AG04450 (cell line): ENCODE measurements at places on chromosomes 5 and 9.

GRCh38 chr9:135242406-135242805 is 154.9 kb downstream of the OLFM1 start:
- no peak for DNase-seq

- DNase-seq = no peak
These were observed 188.9 kb upstream of the RPS23 start for GRCh38 chr5:82466986-82467561.

- peak; percentile 8 for DNase-seq
These were observed 142.0 kb downstream of the FAM114A2 start for GRCh38 chr5:153896701-153897100.

DNA sequence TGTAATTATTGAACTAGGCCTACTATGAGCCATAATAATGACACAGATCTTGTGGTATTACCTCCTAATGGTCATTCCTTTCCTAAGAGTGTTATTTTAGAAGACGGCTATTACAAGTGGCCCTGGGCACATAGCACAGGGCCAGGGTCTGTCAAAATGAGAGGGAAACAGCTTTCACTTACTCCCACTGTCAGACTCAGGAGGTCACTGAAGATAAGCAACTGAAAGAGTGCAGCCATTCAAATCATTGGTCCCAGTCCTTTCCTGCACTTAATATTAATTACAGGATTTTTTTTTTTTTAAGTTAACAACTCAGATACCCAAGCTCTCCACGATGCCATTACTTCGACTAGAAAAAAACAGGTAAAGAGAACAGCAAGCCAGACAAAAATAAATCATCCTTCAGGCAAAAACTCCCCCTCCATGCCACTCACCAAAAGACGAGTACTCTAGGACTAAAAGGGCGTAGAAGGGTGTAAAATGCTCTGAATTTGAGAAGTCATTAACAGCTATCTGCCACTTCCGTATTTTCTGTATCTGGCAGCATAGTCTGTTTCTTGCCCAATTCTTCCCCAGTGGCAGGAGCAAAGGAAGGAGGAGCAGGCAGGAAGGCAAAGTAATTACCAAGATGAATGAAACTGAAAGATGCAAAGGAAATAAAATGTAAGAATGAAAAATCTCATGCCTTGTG is 87.4 kb downstream of the ZNF608 start:
- no peak for DNase-seq

DNA sequence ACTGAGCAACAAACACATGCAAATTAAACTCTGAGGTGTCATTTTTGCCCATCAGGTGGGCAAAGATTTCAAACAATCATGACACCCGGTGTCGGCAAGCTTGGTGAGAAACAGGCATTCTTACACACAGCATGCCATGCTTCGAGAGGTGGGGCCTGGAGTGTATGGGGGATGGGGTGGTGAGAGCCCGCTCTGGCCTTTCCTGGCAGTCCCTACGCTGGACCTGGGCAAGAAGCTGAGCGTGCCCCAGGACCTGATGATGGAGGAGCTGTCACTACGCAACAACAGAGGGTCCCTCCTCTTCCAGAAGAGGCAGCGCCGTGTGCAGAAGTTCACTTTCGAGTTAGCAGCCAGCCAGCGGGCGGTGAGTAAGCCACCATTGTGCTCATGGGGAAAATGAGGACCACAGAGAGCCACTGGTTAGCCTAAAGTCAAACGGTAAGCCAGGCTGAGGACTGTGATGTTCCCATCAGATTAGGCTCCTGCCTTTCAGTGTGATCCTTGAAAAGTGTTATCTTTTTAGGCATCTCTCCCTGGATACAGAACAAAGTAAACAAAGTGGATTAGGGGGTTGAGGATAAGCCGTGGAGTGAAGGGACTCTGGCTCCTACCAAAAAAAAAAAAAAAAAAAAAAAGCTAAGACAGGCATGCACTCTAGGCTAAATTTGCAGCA is 9.4 kb downstream of the MYOZ3 start:
- no peak for DNase-seq

DNA sequence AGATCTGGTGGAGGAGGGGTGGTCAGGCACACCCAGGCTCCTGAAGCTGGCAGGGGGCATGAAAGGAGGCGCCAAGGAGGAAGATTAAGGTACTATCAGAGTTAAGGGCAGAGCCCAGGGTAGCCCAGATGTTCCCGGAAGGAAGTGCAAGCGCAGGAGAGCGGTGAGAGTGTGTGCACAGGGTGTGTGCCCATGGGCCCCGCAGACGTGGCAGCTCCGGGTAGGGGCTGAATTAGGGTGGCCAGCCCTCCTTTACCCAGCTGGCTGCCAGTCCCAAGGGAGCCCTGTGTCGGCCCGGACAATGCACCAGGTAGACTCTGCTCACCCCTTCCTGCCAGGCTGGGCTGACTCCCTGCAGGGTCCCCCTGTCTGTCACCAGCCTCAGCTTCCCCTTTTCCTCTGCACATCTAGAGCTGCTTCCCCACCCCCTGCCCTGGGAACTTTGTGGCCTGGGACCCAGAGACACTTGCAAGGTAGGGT is at the start of gene SMIM33:
Gene SMIM33, plus strand, starts transcription at position 184 of the 480 bp plus-strand sequence. Its CDS starts 118 bp downstream, at position 302.
- no peak for DNase-seq

DNA sequence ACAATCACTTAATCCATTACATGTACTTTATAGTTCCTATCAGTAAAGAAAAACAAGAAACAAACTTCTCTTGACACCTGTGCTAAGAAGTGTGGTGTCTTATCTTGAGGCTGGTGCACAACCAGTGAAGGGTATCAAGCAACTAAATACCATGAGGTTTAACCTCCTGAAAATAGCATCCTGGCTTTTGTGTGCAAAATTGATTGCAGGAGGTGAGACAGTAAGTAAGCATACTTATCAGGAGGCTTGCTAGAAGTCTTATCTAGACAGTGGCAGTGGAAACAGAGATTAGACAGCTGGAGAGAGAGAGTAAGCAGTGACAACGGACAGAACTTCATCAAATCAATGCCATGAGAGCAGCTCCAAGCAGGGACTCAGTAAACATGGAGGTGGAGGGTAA is 730.3 kb downstream of the DNAH5 start:
- DNase-seq = no peak

DNA sequence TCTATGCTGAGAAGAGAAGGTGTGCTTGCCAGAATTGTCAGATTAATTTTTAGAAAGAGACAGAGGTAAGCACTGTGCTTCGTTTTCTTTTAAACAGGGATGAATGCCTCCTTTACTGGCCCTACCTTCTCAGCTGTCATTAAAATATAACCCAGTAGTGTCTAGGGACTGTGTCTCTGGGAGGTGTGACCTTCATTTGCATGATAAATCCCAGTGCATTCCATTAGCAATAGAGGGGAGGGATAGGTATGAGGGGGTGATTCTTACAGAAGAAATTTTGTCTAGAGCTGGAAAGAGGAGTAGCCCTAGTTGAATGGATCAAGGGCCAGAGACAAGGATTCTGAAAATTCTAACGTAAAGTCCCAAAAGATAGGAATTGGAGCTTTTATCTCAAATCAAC is 351.5 kb downstream of the BNC2 start:
- no peak for DNase-seq

DNA sequence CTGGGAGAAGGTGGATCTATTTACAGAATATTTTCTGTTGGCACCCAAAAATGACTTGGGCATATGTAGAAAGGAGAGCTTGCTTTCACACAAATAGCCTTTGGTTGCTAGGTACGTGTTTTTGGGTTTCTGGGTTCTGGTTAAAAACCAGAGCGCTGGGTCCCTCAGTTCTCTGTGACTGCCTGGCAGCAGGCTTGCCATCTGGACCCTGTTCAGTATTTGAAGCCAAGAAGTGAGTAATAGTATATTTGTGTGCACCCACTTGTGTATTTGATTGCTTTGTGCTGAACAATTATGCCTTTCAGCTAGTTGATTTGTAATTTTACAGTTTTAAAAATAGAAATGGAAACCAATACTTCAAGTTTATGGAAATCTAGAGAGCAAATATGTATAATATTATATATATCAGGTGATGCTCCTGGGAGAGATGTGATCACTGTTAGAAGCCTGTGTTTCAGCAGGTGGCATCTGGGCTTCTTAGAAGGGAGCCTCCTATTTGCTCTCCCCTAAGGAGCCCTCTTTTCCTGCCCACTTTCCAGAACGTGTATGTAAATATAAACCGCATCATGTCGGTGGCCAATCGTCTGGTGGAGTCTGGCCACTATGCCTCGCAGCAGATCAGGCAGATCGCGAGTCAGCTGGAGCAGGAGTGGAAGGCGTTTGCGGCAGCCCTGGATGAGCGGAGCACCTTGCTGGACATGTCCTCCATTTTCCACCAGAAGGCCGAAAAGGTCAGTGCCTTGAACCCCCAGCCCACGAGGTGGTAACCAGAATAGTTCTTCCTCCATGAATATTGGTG is 153.6 kb downstream of the TRIO start:
- no peak for DNase-seq

DNA sequence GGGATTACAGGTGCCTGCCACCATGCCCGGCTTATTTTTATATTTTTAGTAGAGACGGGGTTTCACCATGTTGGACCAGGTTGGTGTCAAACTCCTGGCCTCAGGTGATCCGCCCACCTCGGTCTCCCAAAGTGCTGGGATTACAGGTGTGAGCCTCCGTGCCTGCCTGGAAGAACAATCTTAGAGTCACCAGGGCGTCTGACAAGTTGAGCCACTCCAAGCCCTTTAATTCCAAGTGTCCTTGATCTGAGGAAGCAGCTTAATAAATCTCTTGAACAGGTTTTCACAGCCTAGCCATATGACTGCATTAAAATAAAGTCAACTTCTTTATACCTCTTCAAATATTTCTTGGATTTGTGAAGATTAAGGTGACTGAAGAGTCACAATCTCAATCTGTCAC is 31.5 kb downstream of the SLC44A1 start:
- DNase-seq = no peak

DNA sequence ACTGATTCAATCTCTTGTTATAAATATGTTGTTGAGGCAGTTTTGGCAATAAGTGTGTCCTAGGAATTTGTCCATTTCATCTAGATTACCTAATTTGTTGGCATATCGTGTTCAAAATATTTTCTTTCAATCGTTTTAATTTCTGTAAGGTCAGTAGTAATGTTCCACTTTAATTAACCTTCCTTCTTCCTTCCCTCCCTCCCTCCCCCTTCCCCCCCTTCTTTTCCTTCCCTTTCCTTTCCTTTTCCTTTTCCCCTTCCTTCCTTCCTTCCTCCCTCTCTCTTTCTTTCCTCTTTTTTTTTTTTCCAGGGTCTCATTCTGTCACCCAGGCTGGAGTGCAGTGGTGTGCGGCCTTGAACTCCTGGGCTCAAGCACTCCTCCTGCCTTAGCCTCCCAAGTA is 27.1 kb downstream of the CD14 start:
- no peak for DNase-seq

GRCh38 chr5:115857626-115858349 is 16.1 kb downstream of the AP3S1 start:
- DNase-seq = no peak

- DNase-seq = no peak
These were observed 26.3 kb downstream of the SPZ1 start for GRCh38 chr5:80346055-80346454.

GRCh38 chr9:119884438-119884837 is 515.2 kb upstream of the BRINP1 start:
- DNase-seq = no peak

DNA sequence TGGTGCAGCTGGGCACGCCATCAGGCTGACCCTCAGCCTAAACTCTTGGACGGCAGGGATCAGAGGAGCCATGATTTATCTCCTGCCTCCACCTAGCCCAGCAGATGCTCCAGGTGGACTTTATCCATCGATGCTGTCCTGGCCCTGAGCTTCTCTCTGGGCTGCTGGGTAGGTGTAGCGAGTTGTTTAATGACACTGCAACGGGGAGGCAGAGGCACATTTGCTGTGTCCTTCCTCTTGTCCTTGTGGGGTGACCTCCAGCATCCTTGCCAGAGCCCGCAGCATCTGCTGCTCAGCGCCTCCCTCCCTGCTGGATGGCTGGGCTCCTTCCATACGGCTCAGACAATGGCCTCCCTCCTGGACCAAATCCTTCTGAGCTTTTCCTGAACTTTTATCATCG is 103.1 kb upstream of the IRX4 start:
- DNase-seq = no peak

DNA sequence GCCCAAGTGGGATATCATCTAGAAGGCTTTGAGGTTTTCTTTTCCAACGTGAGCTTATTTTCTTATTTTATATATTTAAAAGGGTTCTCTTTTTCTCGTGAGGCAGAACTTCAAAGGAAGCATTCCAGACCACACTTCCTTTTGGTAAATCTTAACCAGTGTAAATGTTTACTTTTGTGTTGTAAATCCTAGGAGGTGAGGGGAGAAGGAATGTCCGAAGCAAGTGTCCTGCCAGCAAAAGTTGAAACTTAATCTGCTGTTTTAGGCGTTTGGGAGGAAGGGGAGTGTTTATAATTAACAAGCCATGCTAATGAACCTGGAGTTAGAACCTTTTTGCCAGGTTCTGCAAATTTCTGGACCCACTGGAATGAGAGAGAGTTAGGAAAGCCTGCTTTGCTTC is 37.9 kb downstream of the WWC1 start:
- DNase-seq = no peak

DNA sequence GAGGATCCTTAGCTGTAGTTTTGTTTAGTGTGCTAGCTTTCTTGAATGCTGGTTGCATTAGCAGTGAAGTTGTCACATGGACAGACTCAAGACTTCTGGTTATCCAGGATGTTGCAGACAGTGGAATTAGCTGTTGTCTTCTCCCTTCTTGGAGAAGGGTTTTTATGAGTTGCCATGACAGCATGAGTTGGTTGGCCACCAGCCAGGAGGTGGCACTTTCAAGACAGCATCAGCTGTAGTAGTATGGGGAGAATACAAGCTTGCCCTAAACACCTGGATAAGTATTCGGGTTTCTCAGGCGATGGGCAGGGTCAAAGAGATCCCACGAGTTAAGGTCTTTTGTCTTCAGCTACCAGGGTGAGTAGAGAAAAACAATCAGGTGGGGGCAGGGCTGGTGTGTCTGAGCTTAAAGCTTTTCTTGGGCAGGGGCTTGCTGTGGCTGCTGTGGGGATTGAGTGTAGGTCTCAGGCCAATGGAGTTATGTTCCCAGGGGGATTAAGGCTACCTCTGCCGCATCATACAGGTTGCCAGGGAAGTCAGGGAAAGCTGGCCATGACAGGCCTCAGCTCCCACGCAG is 7.7 kb upstream of the C5orf47 start:
- DNase-seq = no peak

DNA sequence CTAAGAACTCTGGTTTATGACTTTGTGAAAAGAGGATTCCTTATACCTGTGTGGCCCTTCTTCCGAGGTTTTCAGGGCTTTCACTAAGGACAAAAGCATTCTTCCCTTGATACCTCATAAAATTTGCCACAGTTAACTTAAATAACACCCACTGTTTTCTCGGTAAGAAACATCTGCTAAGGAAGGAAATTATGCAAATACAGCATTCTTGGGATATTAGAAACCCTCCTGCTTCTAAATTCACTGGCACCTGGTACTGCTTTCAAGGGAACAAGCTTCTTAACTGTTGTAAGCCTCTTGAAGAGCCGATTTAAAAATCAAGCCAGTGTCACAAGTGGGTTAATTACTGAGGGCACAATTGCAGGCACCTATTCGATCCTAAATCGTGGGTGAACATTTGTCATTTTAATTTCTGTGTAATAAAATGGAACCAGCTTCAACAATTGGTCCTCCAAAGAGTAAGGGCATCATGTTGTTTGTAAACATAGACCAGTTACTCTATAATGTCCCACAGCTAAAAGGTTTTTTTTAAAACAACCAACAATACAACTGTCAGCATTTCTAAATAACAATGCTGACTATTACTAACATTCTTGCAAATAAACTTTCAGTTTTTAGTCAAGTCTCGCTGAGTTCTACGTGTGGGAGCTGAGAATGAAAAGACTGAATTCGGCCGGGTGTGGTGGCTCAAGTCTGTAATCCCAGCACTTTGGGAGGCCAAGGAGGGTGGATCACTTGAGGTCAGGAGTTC is 26.6 kb downstream of the AK3 start:
- peak; percentile 11 for DNase-seq
